ENCODE measurements at places on chromosomes 7 and 10.

GRCh38 chr7:81802251-81802650 is 32.4 kb upstream of the HGF start:
- no peak for DNase-seq

- peak; percentile 49 for DNase-seq
These were observed 50.4 kb downstream of the CPEB3 start for GRCh38 chr10:92240289-92241157.

DNA sequence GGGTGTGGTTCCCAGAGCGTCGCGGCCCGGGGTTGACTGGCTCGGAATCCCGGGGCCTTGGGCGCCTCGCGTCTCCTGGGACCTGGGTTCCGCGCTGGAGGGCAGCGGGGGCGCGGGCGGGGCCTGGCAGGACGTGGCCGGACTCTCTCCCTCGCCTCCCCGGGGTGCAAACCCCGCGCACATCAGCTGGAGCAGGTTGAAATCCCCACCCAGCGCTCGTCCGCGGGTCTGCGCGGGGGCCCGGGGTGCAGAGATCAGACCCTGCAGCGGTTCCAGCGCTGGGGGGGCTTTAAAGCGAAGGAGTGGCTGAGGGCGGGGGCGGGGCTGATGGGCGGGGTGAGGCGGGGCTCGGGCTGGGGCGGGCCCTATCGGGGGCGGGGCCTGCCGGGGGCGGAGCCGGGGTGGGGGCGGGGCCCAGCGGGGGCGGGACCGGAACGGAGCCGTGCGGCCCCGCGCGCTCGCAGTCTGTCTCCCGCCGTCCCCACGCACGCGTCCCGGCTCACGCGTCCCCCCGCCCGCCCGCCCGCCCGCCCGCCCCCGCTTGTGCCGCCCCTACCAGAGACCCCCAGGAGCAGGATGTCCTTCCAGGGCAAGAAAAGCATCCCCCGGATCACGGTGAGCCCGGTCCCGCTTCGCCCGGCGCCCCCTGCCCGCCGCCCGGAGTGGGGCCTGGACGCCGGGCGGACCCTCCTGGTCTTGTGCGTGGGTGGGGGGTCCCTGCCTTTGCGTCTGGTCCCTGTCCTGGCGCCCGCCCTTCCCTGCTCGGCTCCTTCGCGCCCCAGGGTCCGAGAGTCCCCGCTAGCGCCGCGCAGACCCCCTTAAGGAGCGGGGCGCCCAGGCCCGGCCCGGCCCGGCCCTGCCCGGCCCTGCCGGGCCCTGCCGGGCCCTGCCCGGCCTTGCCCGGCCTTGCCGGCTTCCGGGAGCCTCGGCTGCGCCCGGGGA is at the start of gene DPYSL4:
Gene DPYSL4, plus strand, starts transcription at position 461 of the 942 bp plus-strand sequence. Its CDS starts 116 bp downstream, at position 577.
- DNase-seq, result peak; percentile 46

- no peak for DNase-seq
These were observed at the start of gene SVOPL for GRCh38 chr7:138700857-138701536. TSS of gene SVOPL (minus strand) at chr7:138701362. CDS start at chr7:138679045, 22,317 bp downstream.

- no peak for DNase-seq
These were observed 29.4 kb upstream of the NKX6-2 start for GRCh38 chr10:132815168-132815857.

GRCh38 chr10:113047151-113047550 is 97.1 kb downstream of the TCF7L2 start:
- no peak for DNase-seq

GRCh38 chr10:68900427-68901104 is 549 bp upstream of the DDX50 start:
- peak; percentile 73 for DNase-seq

DNA sequence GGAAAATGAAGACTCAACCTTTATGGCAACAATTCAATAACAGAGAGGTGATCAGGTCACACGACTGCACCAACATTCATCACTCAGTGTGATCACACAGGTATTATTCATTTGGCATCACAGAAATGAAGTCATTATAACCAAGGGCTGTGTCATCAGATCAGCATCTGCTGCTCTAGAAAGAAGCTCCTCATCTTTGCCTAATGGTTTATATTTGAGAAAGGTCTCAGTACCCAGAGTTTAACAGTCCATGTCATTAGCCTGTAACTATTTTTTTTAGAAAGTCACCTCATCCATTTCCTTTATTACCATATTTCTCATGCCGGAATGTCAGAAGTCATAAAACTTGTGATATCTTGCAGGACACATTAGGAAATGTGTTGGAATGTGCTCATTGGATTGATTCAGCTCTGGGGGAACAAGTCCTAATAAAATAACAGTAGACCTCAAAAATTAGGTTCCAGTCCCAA is 45.1 kb upstream of the PRKG1 start:
- no peak for DNase-seq

DNA sequence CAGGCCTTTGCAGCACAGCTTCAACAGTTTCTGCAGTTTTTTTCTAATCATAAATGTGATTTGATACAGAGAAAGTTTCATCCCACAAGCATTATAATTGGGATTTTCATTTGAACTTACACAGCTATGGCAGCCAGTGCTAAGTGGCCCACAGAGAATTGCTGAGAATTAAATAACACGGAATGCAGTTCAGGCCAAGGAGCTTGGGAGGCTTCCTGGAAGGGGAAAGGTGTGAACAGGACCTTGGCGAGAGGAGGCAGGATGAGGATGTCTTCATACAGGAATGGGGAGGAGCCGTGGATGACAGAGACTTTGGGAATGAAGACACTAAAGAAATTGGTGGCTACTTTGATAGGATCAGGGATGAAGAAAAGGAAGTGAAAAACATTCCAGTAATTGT is 95.3 kb downstream of the ZNF22 start:
- no peak for DNase-seq

DNA sequence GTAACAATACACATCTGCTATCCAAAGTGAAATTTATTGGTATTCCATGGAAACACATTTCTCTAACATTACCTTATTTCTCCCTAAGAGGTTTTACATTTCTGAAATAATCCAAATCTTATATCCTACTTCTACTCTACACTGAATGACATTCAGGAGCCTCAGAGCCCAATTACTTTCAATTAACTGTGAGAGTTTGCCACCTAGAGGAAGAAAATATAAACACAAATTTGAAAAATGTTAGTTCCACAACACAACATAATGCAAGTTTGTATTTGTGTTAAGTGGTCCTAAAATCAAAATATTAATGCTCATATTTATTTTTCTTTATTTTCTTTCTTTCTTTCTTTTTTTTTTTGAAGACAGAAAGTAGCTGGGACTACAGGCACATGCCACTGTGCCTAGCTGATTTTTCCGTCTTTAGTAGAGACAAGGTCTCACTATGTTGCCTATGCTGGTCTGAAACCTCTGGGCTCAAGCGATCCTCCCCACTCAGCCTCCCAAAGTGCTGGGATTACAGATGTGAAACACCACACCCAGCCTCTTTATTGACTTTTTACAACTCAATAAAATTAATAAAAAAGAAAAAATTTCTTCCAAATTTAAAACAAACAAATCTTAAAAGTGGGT is 46.0 kb downstream of the ATAD1 start:
- DNase-seq, result no peak

DNA sequence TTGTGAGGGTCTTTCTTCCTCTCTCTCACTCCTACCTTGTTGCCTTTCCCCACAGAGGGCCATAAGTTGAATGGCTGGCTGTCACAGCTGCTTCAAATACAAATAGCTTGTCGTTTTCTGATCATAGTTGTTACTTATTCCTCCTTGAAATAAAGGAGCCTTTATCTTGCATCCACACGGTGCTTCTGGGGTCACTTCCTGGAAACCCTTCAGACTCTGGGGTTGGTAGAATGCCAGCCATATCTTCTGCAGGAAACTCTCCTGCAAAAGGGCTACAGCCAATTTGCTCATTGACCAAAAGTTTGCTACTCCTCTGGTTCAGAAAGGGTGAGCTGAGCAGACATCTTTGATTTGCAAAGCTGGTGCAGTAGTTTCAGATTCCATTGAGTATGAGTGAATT is 70.4 kb downstream of the FAM185A start:
- DNase-seq, result no peak

- no peak for DNase-seq
These were observed 36.6 kb downstream of the TCERG1L start for GRCh38 chr10:131274883-131275282.

DNA sequence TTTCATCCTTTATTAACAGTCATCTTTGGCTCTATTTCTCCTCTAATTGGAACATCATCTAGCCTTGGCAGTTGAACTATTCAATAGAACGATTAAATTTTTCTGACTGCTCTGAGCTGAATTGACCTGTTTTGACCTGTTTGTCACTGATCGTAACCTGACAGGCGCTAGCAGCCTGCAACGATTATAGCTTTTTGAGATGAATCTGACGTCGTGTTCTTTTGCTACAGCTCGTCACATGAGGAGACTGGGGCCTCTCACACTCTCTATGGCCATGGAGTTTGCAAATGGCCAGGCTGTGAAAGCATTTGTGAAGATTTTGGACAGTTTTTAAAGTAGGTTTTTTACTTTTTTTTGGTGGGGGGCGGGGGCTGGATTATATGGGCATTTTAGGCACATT is 229.8 kb downstream of the FOXP2 start:
- DNase-seq, result no peak

DNA sequence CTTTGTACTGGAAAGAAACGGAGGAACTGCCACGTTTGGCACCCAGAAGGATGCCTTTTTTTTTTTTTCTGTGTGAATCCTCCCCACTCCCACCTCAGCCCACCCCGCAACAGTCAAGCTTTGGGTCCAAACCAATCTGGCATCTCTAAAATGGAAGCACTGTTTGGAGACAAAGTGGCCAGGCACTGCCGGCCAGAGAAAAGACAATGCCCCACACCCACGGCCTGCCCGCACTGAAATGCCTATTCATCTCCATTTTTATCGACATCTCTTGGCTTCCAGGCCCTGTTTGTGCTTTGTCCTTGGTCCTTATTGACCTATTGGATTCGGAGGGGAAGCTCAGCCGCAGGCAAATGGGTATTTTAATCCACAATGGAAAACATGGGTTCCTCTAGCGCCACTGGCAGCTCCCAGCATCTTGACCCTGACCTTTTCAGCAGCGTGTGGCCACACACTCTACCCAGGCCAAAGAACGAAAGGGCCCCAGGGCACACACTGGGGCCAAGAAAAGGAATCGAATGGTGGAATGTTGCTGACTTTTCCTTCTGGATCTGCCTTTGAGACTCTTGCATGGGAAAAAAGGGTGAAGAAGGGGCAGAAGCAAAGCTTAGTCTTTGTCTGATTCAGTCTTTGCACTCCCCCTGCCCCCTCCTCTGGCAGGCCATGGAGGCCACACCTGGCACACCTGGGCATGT is 162.6 kb upstream of the CDCA7L start:
- no peak for DNase-seq

DNA sequence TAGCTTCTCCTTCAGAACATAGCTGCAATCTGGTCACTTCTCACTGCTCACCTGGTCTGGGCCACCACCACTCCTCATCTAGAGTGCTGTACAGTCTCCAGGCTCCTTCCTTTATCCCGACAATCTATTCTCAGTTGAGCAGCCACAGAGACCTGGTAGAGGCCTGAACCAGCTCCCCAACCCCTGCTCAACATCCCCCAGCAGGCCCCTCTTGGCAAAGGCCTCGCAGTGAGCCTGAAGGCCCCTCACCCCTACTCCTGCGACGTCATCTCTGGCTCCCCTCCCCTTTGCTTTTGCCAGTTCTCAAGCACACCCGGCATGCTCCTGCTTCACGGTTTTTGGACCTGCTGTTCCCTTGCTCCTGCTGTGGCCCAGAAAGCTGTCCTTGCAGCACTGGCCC is 113.9 kb downstream of the ARHGAP22 start:
- DNase-seq, result no peak

- DNase-seq, result no peak
These were observed 289.3 kb upstream of the MTPN start for GRCh38 chr7:136266457-136266856.

DNA sequence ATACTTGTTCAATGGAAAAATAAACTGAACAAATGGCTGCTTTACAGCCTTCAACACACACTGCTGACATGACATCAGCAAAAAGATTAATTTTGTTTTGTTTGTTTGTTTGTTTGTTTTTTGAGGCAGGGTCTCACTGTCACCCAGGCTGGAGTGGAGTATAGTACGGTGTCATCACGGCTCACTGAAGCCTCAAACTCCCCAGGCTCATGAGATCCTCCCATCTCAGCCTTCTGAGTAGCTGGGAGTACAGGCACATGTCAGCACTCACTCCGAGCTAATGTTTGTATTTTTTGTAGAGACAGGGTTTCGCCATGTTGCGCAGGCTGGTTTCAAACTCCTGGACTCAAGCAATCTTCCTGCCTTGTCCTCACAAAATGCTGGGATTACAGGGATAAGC is 10.9 kb downstream of the TARP start:
- DNase-seq, result no peak

- DNase-seq, result no peak
These were observed 239.7 kb upstream of the INHBA start for GRCh38 chr7:41942468-41943093.

DNA sequence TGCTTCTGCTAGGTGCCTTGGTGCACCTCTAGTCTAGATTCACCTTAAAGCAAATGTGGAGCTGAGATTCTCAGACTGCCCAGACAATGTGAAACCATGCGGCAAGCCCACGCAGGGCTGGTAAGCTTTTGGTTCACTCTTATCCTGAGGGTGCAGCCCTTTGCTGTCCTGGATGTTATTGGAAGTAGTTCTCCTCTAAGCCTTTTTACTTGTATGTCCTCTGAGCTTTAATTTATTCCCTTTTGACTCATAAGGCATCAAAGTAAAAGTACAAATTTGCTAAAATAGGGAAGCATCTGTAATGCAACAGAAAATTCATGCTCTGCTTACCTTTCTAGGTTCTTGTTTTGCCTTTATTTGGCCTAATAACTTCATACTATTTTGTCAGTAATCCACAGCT is 186.8 kb downstream of the MACC1 start:
- DNase-seq, result no peak

DNA sequence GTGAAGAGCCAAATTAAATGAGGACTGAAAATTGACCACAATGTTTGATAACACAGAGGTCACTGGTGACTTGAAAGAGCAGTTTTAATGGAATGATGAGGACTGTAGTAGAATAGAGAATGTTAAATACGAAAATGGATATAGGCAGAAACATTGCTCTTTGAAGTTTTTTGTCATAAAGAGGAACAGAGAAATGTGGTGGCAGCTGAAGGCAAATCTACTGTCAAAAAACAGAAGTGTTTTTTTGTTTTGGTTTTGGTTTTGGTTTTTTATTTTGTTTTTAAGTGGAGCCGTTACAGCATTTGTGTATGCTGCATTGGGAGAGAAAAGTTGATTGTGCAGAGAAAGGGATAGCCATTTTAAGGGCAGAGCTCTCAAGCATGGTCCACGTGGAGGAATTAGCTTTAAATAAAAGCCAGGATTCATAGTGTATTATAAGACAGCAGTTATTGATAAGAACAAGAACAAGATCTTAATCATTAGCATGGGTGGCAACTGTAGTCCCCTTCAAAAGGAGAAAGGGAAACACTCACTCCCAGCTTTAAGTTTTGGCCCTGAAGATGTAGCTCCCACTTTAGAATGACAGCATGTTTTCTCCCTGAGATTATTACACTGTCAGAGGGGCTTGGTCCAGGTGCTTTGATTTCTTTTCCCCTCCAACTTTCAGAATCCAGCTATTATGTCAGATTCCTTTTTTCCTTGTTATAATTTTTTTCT is 156.7 kb upstream of the BET1 start:
- DNase-seq, result no peak

Data from CD4-positive, alpha-beta T cell treated with Interleukin-6 for 4 hours (primary cell).